Hindlimb muscle (tissue), 1 donor: ENCODE measurements at places on chromosomes 5 and 9.

DNA sequence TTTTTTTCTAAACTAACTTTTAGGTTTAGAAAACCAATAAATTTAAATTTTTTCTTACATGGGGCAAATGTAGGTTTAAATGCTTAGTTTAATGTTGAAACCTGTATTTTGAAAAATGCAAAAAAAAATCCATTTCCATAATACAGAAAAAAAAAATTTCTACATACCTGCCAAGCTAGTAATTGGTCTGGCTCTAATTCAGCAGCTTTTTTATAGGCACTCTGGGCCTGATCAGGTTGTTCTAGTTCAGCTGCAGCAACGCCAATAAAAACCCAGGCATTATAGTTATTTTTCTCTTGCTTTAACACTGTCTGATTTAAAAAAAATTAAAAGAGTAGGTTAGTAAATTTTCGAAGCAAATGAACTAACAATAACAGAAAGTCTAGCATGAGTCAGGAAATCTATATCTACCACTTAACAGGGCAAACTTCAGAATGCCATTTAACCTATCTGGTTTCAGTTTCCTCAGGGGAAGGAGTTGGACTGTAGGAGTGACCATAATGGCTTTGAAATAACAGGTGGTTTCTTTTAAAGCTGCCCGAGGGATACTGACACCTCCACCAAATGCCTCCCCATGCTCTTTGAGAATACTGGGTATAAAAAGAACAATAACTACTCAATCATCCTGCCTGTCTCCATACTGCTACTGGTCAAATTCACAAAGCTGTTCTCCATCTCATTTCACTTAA is 11.6 kb downstream of the SKIC3 start:
- DNase-seq, result no peak

- DNase-seq, result no peak
Measured at GRCh38 chr5:1167361-1167727, 34.1 kb upstream of the SLC6A19 start.

DNA sequence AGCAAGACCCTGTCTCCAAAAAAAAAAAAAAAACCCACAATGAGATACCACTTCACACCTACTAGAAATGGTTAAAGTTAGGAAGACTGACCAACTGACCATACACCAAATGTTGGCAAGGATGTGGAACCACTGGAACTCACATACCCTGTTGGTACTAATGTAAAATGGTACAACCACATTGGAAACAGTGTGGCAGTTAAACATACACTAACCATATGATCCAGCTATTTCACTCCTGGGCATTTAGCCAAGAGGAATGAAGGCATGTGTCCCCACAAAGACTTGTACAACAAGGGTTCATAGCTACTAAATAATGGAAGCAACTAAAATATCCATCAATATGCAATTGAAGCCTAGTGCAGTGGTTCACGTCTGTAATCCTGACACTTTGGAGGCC is 21.3 kb downstream of the NAIF1 start:
- DNase-seq, result no peak

GRCh38 chr5:65823204-65823603 is 101.2 kb downstream of the NLN start:
- no peak for DNase-seq

DNA sequence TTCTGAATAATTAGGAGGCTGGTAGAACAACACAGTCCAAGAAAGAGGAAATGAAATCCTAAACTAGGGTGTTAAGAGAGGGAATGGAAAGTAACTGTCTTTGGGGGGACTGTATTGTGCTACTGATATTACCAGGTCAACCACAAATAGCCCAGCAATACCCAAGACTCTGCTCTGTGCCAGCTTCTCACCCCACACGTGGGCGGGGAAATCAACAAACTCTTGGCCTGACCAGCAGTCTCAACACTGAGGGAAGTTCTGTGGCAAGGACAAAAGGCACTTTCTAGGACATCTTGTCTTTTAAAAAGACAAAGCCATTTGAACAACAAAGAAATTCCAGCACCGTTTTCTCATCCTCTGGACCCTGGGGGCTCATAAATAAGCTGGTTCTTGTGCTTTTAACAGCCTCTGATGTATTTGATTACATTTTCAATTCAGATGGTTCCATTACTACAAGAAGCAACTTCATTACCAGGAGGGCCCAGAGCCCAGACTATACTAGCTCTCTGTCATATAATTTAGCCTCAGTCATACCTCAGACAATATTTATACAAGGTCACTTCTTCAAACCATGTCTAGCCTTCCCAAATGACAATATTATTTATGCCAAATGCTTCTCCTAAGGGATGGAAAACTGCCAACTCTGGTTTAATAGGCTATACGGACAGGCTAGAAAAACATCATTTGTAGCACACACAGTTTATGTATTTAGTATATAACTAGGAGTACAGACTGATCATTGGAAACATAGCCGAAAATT is 297.8 kb downstream of the CWC27 start:
- DNase-seq, result no peak

DNA sequence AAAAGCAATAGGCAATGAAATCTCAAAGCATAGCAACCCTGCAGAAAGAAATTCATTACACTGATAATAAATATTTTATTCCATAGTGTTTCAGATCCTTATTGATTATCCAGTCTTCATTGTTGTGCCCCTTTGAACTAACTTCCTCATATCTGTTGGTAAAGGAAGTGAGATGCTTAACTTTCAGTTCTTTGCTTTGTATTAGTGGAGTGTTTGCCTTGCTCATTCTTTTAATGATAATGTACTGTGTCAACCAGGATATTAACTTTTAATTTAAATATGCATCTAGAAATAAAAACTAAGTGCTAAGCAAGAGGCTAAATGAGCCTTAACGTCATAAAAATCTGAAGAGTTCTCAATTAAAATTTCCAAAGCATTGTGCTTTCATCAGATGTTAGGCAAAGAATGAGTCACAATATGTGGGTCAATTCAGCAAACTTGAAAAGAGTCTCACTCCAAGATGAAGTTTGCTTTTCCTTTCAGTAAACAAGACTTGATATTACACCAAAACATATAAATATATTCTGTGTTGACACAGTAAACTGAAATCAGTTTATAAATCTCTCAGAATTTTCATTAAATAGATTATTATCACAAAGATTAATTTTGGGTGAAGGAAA is 105.9 kb downstream of the GIN1 start:
- no peak for DNase-seq

DNA sequence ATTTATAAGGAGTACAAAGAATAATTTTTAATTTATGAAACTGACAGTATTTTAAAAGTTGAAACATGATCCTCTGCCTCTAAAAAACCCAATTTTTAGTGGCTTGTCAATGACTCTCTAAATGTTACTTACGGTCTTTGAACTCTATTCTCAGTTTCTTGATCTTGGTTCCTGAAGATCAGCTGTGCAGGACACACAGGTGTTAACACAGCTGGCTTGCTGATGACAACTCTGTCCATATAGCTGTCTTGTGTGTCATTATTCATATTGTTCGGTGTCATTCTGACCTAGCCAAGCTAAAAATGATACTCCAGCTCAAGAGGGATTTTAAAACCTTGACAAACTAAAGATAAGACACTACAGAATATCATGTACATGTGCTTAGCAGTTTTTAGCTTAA is 314.5 kb downstream of the CCDC171 start:
- DNase-seq, result no peak

DNA sequence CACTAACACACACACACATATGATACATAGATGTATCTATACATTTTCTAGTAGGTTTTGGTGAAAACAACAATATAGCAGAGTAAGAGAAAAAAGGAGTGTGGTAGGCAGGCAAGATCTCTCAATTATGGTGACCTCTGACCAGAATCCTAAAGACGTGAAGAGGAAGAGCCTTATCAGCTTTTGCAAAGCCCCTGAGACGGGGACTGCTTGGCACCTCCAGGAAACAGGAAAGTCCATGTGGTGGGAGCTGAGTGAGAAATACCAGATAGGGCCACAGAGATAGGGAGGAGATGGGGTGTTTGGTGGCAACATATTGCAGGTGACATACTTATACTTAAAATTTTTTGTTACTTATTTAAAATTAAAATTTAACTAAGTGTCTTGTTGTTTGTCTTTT is 39.9 kb upstream of the CTXN3 start:
- no peak for DNase-seq

- no peak for DNase-seq
Measured at GRCh38 chr9:72226146-72226812, 77.0 kb downstream of the GDA start.

DNA sequence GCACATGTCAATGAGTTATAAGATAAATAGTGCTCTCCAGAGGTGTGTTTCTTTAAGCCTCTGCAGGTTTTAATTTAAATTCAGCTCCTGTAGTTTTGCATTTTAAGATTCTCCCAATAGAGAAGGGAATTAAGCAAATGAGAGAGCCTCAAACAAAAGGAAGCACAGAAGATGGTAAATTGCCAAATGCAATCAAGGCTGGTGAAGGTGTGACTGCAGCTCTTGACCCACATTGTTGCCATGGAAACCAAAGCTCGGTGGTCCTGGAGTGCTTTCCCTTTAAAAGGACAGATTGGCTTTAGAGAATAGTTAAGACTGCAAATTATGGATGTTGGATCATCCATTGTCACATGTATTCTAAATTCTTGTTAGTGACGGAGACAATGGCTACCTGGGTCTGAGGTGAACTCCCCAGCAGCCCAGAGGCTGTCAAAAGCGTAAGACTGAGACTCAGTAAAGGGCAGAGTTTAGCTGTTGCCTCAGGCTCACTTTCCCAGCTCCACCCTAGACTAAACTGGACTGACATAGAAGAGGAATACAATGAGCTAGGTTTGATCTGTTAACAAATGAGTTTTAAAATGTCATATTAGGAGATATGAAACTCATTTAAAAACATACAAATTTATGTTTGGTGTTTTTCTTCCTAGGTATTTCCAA is 12.3 kb downstream of the GAPT start:
- no peak for DNase-seq

DNA sequence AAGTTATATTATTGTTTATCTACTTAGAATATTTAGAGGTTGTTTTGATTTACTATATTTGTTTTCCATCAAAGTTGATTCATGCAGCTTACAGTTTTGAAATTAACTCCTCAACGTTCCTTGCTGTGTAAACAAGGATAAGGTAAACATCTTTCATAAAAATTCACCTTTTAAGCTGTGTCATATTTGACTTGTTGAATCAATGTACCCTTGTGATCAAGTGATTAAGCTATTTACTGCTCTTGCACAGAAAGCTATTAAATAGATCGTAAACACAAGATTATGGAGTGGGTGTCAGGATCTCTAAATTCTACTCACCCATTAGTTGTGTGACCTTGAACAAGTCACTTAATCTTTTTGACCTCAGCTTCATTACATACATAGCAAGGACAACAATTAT is 2054.0 kb upstream of the NUDT12 start:
- DNase-seq, result no peak

GRCh38 chr5:62633243-62633642 is 54.6 kb downstream of the LRRC70 start:
- DNase-seq, result no peak

GRCh38 chr5:138872841-138873465 is 2.2 kb downstream of the LRRTM2 start:
- DNase-seq, result no peak

DNA sequence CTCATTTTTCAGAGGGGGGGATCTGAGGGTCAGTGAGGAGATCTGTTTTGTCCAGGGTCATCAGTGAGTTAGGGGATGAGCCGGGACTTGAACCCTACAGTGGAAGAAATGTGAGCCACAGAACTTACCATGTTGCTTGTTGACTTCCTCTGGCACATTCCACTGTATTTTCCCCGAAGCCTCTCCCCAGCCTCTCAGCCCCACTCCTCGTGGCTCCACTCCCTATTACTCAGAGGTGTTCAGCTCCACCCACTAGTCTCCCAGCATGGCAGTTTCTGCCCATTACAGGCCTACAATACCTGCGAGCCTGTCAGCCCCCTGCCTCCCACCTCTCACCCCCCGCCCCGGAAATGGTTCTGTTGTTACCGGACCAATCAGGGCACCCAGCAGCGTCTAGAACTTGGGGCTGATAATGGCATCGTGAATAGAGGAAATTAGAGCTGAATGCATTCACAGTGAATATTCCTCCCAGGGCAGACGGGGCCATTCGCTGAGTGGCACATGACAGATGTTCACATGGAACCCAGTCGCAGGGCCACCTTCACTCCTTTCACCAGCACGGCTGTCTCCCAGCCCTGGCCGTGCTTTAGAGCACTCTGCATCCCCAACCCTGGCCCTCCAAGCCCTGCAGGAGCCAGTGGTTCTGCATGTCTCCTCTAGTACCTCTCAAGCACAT is 81.6 kb downstream of the KCNIP1 start:
- DNase-seq, result no peak

DNA sequence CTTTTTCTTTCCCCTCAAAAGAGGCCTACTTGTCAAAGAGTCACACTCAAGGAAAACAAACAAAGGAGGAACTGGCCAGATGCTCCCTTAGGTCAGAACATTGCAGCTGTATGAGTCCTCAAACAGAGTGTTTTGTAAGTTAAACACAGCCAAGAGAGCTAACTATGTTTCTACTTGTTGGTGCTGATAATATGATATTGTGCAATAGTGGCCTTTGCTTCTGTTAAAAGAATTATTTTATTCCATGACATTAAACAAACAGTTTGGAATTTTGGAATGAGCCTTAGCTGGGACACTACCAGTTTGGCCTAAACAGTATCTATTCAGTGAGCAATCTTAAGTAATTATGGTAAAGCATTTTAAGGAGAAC is 56.0 kb upstream of the TPD52L3 start:
- DNase-seq, result peak; percentile 15

DNA sequence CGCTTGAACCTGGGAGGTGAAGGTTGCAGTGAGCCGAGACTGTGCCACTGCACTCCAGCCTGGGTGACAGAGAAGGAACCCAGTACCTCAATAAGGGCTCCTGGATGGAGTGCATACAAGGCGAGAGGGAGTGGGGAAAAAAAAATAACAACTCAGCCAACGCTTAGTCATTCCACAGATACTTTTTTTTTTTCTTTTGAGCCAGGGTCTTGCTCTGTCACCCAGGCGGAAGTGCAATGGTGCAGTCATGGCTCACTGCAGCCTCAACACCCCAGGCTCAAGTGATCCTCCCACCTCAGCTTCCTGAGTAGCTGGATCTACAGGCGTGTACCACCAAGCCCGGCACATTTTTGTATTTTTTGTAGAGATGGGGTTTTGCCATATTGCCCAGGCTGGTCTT is 59.5 kb upstream of the GGTA1 start:
- no peak for DNase-seq

DNA sequence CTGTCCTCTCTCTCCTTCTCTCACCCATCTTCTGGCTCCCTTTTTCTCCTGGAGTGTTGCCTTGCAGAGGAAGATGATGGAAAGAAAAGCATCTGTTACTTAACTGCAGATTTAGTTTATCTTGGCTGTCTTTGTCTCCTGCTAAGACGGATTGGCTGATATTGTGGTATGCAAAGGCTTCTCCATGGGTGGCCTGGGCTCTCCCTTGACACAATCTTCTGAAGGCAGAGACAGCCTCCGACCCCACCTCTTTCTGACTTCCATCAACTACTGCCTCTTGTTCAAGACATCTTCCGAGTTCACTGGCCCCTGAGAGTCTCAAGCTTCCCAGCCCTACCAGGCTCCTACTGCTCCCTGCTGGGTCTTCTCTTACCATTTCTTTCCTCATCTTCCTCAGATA is 403.7 kb downstream of the LRRC70 start:
- no peak for DNase-seq

- no peak for DNase-seq
Measured at GRCh38 chr9:126380447-126380846, 53.8 kb downstream of the MVB12B start.
